ENCODE measurements at places on chromosomes 3 and 15. TPM values are rescaled to one million over a fixed set of nuclear protein-coding genes. Genes with fewer than 3 reads are reported as not detected.

Gene FBXL2
- 2.1 TPM for total RNA-seq

DNA sequence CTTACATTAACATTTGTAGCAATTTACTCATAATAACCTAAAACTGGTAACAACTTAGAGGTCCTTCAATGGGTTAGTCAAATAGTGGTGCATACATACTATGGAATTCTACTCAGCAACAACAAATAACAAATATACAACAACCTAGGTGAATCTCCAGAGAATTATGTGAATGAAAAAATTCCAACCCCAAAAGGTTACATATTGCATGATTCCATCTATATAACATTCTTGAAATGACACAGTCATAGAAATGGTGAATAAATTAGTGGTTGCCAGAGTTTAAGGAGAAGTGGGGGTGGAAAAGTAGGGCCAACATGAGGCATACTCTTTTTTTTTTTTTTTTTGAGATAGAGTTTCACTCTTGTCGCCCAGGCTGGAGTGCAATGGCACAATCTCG is 12.7 kb upstream of the SNTN start:
- no peak for DNase-seq

Gene TCAIM
- total RNA-seq: 15.6 TPM

Gene CHRM5
- total RNA-seq: not detected

GRCh38 chr15:28934645-28935044 is 48.9 kb downstream of the APBA2 start:
- DNase-seq: no peak

DNA sequence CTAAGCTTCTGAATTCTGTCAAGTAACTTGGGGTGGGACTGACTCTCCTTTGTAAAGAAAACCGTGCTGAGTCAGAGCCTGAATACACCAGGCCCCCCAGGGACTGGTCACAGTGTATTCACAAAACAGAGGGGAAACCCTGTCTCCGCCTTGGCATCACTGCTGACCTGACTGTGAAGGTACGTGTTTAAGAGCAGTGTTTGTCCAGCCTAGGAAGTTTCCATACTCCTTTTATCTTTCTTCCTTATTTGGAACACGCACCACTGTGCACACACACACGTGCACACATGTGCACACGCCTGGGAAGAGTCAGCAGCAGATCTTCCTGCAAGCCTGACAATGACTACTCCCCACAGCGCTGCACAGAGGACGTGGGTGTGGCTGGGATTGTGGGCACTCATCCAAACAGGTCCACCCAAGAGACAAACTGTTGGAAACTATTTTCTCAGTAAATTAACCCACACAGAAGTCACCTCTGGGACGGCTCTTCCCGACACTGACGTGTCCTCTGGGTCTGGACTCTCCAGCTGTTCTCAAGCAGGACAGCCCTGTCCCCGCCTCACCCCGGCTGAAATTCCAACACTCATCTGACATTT is 87.7 kb downstream of the ATP10A start:
- DNase-seq: no peak

DNA sequence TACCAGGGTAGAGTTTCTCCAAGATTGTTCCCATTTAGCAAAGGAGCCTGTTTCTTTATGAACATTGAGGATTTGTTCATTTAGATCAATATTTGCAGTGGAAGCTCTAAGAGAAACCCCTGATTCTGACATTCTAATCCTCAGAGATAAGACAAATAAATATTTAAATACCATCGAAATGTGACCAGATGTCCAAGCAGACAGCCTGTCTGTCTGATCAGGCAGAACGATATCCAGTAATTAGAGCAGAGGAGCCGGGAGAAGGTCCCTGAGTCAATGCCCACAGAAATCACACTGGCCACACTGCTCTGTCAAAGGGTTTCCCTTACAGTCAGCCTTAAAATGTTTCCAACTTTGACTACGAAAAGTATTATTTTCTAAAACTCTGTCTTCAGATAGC is 15.7 kb upstream of the ARPIN start:
- no peak for DNase-seq

Data from esophagus squamous epithelium (tissue), 5 donors.